Activated T-cell treated with anti-CD3 and anti-CD28 coated beads, Interleukin-2, amount 50 U/mL, for 1 hour (primary cell): ENCODE measurements at places on chromosomes 2 and 18.
A peak's percentile ranks its signal among the peaks of the same experiment; 100 is the strongest.

GRCh38 chr2:224984637-224985036 is 57.6 kb downstream of the DOCK10 start:
- no peak for DNase-seq

- DNase-seq: no peak
These were observed 130.7 kb downstream of the CCBE1 start for GRCh38 chr18:59566533-59566971.

DNA sequence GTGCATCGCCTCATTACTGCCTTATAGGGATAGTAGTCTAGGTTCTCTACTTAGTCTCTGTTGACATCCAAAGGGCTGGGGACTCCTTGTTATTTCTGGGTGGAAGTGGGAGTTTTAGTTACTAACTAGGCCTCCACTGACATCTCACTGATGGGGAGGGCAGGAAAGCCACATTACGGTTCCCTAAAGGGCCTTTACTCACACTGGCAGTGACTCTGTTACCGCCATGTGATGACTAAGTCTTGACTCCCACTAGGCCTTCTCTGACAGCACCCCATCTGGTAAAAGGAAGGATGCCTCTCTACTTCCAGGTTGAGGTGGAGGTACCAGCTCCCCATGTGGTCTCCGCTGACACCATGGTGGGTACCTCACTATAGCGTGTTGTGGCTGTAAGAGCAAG is 14.0 kb upstream of the BCL2L11 start:
- DNase-seq: no peak

GRCh38 chr2:200525066-200525465 is 941 bp upstream of the SGO2 start:
- no peak for DNase-seq

DNA sequence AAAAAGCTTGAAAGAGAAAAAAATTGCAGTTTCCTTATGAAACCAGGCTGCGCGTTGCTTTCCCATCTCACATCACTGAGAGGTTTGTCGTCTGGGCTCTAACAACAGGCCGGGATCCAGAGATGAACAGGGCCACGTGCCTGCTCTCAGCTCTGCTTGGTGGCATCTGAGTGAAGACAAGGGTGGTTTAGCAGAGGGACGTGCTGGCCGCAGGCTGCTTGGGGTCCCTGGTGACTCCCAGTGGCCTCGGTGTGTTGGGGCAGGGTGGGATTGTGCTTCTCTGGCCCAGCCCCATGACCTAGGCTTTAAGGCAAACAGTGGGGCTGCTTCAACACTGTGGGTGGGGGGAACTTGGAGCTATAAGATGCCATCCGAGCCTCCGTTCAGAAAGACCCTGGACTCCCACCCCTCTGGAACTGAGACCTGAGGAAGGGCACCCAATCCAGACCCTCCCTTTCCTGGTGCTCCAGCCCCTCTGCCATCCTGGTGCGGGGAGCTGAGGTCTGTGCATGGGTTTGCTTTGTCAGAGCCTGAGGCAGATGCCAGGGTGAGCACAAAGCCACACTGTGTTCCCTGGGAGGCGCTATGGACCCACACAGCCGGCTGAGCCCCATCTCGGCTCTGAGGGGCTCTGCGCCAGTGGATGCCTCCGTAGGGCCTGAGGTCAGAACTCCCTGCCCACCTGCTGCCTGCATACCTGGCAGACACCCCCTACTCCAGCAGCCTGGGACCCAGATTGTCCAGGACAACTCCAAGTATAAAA is 18.4 kb upstream of the HPCAL1 start:
- DNase-seq: no peak

- DNase-seq: peak; percentile 74
These were observed at the start of gene MTA3 for GRCh38 chr2:42568401-42569115. TSS of gene MTA3 (plus strand) at chr2:42568632. CDS start at chr2:42568746, 114 bp downstream.

- no peak for DNase-seq
These were observed 676.3 kb downstream of the IRS1 start for GRCh38 chr2:226123300-226123699.

- DNase-seq: no peak
These were observed 181.7 kb upstream of the SIX3 start for GRCh38 chr2:44759823-44760222.

DNA sequence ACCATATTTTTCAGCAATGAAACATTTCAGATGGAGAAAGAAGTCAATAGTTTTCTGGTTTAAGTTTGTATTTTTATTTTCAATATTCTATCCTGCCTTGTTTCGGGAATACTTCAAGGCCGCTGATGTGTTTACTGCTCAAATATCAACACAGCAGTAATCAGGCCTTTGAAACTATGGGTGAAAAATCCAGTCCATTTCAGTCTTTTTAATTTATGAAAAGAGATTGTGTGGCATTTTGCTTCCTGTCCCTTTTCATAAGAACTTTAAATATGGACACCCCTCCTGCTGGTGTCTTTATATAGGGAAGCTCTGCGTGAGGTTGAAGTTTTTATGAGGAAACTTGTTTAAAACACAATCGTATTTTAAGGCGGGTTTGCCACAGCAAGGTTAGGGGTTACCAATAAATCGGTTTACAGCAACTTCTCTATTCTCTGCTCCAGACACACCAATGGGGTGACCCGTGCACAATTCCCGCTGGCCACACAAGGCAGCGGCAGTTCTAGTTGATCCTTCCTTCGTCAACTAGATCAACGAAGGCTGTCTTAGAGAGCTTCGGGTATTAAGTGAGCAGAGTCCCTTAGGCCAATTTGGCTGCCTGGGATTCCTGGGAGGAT is 1.2 kb upstream of the TANC1 start:
- DNase-seq: no peak

- no peak for DNase-seq
These were observed 4.9 kb upstream of the PHLPP1 start for GRCh38 chr18:62710417-62710816.

DNA sequence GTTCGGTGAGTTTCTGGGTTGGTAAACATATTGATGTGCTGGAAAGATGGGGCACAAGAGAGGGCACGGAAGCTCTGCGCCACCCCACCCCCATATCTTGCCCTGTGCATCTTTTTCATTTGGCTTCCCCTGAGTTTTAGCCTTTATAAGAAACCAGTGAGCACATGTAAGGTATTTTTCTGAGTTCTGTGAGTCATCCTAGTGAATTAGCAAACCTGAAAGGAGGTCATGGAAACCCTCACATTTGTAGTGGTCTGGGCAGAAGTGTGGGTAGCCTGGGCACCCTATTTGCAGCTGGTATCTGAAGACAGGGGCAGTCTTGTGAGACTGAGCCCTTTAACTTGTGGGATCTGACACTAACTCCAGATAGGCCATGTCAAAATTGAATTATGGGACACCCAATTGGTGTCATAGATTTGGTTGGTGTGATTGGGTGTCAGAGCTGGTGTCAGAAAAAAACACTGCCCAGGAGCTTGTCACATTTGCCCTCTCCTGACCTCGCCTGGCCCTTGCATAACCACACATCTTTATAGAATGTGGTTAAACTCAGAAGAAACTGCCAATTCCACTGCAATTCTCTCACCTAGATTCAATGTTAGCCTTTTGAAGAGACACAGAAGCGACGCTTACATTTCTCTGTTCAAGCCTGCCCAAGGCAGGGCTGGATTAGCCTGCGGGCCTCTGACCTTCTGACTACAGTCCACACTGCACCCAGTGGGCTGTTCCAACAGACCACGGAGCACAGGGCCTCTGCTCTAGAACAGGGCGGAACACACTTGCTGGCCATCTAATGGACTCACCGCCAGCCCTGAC is 12.0 kb upstream of the GALM start:
- DNase-seq: no peak

DNA sequence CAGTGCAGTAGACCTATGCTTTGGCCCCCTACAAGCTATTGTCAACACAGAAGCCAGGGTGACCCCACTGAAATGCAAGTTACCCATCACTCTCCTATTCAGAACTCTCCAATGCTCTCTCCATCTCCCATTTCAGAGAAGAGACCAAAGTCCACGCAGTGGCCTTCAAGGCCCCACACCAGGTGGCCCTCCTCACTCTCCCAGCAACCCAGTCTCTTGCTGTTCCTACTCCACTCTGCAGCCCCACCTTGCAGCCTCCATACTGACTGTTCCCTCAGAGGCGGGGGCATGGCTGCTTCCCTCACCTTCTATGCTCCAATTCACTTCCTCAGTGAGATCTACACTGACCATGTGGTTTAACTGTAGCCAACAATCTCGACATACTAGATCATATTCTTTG is 313.3 kb downstream of the CELF4 start:
- no peak for DNase-seq

- DNase-seq: no peak
These were observed 178.8 kb downstream of the ANAPC1 start for GRCh38 chr2:111705239-111705638.

GRCh38 chr2:20339012-20339411 is 11.6 kb downstream of the PUM2 start:
- no peak for DNase-seq

DNA sequence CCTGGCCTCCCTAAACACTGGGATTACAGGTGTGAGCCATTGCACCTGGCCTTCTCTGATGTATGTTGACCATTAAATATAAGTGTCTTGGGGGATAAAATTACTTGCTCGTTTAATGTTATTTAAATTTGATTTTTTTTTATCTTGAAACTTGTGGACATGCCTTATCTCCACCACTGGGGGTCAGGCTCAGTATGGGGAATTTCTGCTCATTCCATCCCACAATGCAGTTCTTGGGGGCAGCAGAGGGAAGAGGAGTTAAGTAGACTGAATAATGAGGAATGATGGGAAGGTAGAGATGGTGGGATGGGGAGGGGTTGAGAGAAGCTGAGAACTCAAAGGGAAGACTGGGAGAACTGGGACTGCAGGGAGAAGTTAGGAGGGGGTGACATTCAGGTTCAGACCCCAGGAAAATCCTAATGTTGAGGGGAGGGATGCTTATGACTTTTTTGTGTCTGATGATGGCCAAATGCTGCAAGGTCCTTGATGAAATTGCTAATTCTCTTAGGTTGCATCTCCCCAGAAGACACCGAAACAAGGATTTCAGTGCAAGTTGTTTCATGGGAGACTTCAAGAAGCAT is 174.2 kb downstream of the MIB1 start:
- DNase-seq: no peak

DNA sequence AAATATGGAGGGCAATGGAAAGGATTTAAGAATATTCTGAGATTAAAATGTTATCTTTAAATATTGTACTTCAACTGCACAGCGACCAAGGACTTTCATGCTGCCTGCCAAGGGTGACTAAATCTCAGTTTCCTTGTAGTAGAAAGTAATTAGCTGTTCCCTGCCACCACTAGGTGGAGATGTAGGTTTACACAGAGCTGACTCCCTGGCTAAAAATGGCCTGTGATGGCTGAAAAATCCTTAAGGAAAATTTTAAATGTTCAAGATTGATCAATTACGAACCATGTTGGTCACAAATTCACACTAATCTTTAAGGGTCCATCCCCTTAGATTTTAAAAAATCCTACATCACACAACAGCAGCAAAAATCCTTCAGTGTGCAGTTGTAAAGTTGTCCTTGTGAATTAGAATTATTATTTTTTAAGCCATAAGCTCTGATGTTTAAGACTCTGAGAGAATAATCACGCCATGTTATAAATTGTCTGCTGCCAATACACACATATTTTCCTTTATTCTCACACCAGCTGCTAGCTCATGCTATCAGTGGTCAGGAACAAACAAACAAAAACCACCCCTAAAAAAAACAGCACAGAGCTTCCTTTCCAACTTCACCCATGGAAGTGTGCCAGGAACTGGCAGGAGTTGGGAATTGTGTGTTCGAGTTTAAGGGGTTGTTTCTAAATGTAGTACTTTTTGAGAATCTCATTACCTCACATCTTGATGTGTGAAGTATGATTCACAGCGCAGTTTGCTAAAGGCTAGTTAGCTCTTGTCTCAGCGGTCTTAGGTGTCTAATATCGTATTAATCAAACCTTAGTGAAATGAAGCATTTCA is 399.8 kb downstream of the TMEM182 start:
- DNase-seq: no peak

- no peak for DNase-seq
These were observed 38.2 kb downstream of the ANKMY1 start for GRCh38 chr2:240519396-240520129.

- DNase-seq: no peak
These were observed 20.9 kb upstream of the SCN1A start for GRCh38 chr2:166148500-166149400.

GRCh38 chr18:63590373-63590772 is 3.2 kb downstream of the SERPINB13 start:
- DNase-seq: no peak

DNA sequence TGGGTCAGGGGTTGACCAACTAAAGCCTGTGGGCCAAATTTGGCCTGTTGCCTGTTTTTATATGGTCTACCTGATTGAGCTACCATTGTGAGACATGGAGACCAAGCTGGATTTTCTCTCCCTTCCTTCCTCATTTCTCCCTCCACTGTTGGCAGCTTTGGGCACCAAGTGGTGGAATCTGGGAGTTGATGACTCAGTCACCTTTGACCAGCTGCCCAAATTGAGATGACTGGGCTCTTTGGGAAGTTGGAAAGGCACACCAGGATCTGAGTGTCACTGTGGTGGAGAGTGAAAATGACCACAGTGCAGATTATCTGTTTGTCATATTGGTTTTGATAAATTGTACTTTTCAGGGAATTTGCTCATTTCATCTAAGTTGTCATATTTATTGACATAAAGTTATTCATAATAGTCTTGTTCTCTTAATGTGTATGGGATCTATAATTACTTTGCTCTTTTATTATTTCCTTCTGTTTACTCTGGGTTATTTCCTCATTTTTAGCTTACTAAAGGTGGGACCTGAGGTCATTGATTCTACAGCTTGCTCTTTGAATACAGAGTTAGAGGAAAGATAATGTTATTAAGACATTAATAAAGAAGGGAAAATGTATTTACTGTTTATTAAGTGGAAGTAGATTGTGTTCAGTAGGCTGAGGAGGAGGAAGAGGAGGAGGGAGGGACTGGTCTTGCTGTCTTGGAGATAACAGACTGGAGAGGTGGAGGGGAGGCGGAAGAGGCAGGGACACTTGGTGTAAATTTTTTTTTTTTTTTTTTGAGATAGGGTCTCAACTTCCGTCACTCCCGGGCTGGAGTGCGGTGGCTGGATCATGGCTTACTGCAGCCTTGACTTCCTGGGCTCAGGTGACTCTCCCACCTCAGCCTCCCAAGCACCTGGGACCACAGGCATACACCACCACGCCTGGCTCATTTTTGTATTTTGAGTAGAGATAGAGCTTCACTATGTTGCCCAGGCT is 31.8 kb downstream of the AGFG1 start:
- no peak for DNase-seq

- no peak for DNase-seq
These were observed 1.5 kb downstream of the HES6 start for GRCh38 chr2:238238311-238238765.

- no peak for DNase-seq
These were observed 82.2 kb upstream of the LGALSL start for GRCh38 chr2:64371727-64372126.

GRCh38 chr2:2565671-2566070 is 234.6 kb upstream of the MYT1L start:
- DNase-seq: no peak

DNA sequence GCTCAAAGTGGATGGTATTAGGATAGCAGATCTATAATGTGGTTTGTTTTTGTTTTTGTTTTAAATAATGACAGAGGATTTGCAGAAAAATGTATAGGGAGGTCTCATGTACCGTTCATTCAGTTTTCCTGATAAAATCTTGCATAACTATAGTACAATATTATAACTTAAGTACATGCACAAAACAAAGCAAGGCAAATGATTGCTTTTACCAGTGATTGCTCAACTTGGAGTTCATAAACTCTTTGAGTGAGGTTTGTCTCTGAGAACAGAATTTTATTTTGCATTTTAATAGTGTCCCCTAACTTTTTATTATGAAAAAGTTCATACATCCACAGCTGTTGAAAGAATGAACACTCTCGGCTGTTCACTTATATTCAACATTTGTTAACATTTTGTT is 96.6 kb downstream of the MAP4K4 start:
- DNase-seq: no peak

- no peak for DNase-seq
These were observed 18.4 kb upstream of the TEX51 start for GRCh38 chr2:126880324-126880723.
